Stimulated activated CD4-positive, alpha-beta T cell treated with anti-CD3 and anti-CD28 coated beads, Interleukin-4, amount 100 ng/mL, for 48 hours (primary cell): ENCODE measurements at places on chromosomes 3 and 15.

DNA sequence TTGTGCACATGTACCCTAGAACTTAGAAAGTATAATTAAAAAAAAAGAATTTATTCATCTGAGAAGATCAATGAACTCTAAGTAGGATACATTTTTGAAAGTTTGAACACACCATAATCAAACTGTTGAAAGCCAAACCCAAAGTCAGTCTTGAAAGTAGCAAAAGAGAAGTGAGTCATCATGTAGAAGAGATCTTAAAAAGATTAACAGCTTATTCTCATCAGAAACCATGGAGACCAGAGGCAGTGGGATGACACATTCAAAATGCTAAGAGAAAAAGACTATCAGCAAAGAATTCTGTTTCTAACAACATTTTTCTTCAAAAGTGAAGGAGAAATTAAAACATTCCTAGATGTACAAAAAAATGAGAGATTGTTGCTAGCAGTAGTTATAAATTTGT lies 60.7 kb downstream of the TIMP4 start:
- no peak for DNase-seq

DNA sequence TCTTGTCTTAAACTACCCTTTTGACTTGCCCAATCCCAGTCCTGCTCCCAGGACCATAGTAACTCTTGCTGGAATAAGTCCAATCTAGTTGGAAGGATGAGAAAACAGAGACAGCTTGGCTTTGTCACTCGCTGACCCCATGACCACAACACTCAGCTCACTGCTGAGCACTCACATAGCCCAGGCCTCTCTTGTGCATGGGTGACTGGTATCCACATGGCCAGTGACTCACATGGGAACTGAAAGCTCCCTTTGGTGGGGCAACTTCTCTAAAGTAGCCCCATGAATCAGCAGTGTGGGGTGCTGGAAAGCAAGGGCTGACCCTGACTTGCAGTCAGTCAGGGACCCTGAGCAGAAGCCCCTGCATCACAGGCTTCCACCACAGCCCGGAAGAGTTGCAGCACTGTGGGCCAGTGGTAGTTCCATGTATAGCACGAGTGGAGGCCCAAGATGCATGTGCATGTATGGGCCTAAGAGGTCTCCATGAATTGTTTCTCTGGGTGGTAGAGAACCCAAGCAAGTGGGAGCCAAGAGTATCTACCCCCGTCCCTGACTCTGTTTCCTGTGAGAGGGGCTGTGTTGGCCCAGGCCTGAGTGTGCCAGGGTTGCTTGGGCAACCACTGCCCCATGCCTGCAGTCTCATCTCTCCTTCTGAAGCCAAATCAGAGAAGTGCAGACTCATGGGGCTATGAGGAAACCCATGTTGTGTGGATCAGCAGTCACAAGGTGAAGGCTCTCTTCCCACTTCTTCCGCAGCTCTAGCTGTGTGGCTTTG lies 62.1 kb upstream of the XCR1 start:
- no peak for DNase-seq

- no peak for DNase-seq
Observed at GRCh38 chr3:40185029-40185695, 124.3 kb upstream of the EIF1B start.

- no peak for DNase-seq
Observed at GRCh38 chr3:76432396-76432795, 607.5 kb upstream of the ROBO2 start.

GRCh38 chr3:137542049-137542448 lies 222.1 kb upstream of the SOX14 start:
- DNase-seq: no peak

- no peak for DNase-seq
Observed at GRCh38 chr3:54217828-54218227, 95.5 kb downstream of the CACNA2D3 start.

GRCh38 chr3:124565013-124565412 lies 165.2 kb upstream of the UMPS start:
- DNase-seq: peak; percentile 21

- DNase-seq: no peak
Observed at GRCh38 chr15:39059917-39060316, 495.3 kb upstream of the RASGRP1 start.

DNA sequence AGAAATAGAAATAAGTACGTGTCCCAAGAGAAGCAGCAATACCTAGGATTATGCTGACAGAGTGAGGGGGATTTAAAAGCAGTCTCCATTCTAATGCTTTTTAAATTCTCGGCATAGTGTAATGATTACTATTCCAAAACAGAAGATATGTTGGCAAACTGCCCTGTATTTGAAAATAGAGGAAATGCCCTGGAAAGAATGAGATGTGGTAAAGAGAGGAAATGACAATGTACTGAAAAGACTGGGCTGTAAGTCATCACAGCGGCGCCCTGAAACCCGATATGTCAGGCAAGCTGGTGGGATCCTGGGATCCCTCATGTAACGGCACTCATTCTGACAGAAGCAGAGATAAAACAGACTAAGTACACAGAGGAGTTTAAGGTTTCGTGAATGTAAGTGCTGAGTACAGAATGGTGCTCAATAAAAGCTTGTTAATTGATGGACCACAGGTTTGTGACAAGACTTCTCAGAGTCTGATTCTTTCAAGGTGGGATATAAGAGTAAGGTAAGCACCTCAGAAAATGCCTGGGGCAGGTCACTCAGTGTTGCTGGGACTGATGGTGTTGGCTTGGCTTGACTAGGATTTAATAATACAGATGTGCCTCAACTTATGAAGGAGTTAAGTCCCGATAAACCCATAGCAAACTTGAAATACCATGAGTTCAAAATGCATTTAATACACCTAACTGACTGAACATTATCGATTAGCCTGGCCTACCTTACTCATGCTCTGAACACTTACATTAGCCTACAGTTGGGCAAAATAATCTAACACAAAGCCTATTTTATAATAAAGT lies 91.4 kb downstream of the NFKBIZ start:
- no peak for DNase-seq

- DNase-seq: no peak
Observed at GRCh38 chr15:36571301-36571700, 8.1 kb upstream of the CDIN1 start.

- no peak for DNase-seq
Observed at GRCh38 chr3:72496051-72496670, 352.1 kb downstream of the SHQ1 start.

DNA sequence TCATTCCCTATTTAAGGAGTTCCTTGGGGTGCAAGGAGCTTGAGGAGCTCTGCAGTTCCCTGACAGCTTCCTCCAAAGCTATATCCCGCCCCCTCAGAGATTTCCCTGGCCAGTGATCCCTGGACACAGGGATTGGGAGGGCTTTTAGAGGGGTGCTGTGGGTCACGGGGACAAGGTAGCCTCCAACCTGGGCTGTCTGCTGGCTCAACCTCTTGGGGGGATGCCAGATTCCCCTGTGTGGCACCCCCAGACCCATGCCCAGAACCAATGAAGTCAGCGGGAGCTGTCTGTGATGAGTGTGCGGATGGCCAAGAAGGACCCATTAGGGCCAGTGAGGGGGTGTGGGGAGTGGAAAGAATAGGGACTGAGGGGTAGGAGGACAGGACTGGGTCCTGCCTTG lies 21.0 kb upstream of the ATP2B2 start:
- DNase-seq: no peak

DNA sequence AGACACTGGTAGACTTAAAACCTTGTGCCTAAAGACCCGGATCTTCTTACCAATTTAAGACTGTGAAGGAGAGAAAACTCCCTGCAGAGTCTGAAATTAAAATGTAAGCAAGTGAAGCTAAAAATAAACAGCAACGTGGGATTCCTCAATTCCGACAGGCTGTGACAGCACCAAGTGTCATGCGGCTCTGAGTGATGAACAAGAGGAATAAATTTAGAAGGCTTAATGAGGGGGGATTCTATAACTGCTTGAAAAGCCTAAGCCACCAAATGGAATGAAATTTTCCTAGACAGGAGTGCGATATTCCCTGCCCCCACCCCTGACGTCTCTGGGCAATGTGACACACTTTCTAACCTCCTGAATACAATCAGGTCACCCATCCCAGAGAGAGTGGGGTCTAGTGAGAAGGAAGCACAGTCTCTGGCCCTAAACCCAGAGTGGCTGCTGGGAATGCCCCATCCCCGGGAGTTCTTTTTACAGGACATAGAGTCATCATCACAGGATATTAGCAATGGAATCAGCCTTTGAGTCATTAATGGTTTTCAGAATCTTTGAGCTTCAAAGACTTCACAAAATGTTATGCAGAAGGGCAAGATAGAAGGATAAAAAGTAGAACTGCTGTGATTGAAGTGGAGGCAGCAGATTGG lies 114.3 kb downstream of the EDEM1 start:
- no peak for DNase-seq

- no peak for DNase-seq
Observed at GRCh38 chr3:125280668-125281361, 68.3 kb upstream of the SLC12A8 start.

- no peak for DNase-seq
Observed at GRCh38 chr3:65006300-65006739, 318.5 kb upstream of the ADAMTS9 start.

- DNase-seq: no peak
Observed at GRCh38 chr15:69615736-69616135, 163.1 kb downstream of the RPLP1 start.

GRCh38 chr3:107369791-107370190 lies 7.4 kb upstream of the CCDC54 start:
- no peak for DNase-seq

DNA sequence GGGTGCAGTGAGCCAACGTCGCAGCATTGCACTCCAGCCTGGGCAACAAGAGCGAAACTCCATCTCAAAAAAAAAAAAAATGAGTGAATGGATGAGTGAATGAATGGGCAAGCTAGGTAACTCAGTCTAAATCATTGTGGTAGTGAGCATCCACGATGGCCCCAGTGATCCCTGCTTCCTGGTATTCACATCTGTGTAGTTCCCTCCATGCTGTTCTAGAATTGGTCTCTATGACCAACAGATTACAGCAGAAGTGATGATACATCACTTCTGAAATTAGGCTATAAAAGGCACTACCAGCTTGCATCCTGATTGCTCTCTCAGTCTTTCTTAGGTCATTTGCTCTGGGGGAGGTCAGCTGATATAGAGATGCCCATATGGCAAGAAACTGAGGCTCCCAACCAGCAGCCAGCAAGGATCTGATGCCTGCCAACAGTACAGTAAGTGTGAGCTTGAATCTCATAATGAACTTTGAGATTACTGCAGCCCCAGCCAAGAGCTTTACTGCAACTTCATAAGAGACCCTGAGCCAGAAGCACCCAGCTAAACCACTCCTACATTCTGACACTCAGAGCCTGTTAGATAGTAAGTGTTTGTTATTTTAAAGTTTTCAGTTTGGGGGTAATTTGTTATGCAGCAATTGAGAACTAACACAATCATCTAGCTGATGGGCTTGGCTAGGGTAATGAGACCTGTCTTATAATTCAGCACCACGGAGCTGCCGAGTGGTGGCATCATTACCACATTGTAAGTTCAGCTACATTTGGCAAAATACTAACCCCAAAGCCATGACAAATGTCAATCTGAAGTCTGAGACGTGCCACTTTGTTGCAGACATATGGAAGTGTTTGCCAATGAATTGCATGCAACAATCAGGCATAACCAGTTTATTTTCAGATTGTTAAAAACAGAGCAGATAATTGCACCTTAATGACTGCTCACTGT lies 53.0 kb downstream of the KLHL6 start:
- no peak for DNase-seq

DNA sequence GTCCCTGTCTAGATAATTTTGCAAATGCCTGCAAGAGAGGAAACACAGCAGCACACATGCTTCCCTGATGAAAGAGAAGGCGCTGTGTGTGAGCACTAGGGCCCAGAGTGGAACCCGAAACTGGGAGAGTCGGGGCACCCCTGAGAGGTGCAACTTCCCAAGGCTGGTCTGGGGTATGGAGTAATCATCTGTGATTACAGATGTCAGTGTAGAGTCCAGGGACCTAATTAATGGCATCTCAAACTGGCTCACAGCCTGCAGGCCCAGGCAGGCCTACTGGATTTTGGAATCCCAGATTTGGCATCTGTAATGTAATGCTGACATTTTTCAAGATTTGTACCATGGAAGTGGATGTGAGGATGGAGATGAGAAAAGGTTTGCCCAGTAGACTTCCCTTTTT lies 29.4 kb downstream of the PGPEP1L start:
- DNase-seq: no peak

DNA sequence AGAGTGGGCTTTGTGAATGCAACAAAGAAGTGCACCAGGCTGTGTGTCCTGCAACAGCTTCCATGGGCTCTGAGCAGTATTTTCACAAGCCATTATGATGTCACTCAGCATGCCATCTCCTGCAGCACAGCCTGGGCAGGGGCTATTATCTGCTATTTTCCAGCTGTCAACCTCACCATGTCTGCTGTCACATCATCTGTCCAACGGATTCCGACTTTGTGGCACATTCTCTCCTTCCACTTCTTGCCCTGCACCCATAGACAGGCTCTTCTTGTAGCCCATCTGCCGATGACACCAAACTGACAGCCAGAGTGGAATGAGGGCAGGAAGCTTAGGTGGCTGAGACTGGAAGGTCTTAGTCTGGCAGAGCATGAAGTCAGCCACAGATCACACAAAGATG lies 691.9 kb downstream of the NTRK3 start:
- no peak for DNase-seq
